Lung (tissue), 17 donors: ENCODE measurements at places on chromosomes 7 and 10. TPM values are rescaled to one million over a fixed set of nuclear protein-coding genes. Genes with fewer than 3 reads are reported as not detected.

GRCh38 chr7:98134420-98135228 is 28.0 kb downstream of the LMTK2 start:
- DNase-seq: no peak

GRCh38 chr7:43569424-43569823 is 13.5 kb upstream of the STK17A start:
- DNase-seq: no peak

Gene GNB2
- polyA plus RNA-seq: 381 TPM

GRCh38 chr7:65744406-65744805 is 128.5 kb upstream of the VKORC1L1 start:
- no peak for DNase-seq

DNA sequence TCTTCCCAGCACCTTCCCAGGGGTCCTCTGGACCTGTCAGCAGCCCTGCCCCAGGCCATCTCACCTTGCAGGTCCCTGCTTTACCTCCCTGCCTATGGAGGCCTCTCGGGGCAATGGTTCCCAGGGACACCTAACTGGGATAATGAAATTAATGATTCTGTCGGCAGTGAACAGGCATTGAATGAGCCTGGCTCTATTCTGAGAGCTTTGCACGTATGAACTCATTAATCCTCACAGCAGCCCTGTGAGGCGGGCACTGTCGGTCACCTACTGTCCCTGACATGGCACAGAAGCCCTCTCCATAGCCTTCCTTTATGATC is 22.9 kb downstream of the ADCYAP1R1 start:
- DNase-seq: no peak

Gene UCN3
- 0.77 TPM for polyA plus RNA-seq

Gene GJD4
- not detected for polyA plus RNA-seq

Gene KLF14
- not detected for polyA plus RNA-seq

Gene ATAD1
- 19.8 TPM for polyA plus RNA-seq

Gene C7orf33
- polyA plus RNA-seq: not detected

DNA sequence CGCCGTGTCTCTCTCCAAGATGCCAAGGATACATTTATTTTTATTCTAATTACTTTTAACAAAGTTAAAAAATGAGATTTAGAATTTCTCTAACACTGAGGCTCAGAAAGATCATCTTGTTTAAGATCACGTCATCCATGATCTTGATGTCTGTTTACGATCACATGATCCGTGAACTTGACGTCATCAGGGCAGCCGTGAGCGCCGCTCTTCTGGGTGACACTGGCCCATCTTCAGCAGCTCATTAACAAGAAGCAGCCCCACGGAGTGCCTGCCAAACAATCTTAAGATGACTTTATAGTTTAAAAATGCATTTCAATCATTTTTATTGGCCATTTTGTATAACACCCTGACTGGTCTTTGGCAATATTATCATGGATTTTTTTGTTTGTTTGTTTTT is 291.1 kb upstream of the PRKCQ start:
- peak; percentile 45 for DNase-seq

DNA sequence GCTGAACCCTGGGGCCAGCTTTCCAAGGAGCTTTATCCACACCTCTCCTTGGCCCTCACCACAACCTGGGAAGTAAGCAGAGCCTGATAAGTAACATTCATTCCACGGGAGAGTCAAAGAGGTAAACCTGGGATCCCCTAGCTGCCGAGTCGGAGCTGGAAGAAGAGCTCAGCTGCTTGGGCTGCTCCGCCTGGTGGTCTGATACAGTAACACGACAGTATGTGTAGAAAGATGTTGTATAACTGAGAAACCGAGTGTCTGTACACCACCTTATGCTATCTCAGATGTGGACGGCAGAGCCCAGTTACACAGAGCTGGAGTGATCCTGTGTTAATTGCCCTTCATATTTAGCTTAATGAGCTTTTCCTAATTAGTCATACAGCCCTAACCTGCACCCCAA is 151.3 kb upstream of the KMT2E start:
- DNase-seq: no peak

DNA sequence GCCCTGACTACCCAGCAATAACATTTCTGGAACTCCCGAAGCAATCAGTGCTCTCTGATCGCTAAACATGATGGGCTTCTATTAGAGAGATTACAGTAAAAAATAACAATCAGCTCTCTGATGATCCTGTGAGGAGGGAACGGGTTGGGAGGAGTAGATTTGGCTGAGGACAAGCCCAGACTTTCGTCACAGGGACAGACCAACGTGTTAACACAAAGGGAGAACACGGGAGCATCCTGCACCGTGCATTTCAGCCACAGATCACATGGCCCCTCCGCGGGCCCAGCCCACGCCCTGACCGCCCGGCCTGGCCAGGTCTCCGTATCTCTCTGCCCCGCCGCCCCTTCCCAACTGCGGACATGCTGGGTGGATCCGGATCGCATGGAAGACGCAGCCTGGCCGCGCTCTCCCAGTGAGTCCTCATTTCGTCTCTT is 95.0 kb upstream of the AGBL3 start:
- DNase-seq: peak; percentile 97

Gene MYH16
- 0.04 TPM for polyA plus RNA-seq

Gene PILRA
- polyA plus RNA-seq: 14.2 TPM

DNA sequence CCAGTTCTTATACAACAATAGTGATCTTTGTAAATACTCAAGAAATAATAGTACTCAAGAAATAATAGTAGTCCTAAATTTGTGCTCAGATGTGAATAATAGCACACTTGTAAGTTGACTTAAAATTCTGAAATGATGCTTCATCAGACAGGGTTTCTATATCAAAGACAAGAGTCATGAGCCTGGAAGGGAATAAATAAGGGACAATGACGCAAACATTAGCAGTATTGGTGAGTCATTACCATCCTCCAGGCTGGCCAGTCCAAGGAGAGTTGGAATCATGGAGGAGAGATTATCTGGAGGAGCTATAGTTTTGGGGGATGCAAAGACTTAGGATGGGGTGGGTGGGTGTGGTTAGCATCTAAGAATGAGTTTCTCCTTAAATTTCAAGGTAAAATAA is 6.1 kb upstream of the SH3PXD2A start:
- no peak for DNase-seq

GRCh38 chr10:76543655-76544054 is 1094.0 kb downstream of the KCNMA1 start:
- DNase-seq: no peak

Gene SAP25
- 9.9 TPM for polyA plus RNA-seq

- peak; percentile 95 for DNase-seq
Observed at GRCh38 chr7:105766421-105767073, 109.9 kb downstream of the ATXN7L1 start.

DNA sequence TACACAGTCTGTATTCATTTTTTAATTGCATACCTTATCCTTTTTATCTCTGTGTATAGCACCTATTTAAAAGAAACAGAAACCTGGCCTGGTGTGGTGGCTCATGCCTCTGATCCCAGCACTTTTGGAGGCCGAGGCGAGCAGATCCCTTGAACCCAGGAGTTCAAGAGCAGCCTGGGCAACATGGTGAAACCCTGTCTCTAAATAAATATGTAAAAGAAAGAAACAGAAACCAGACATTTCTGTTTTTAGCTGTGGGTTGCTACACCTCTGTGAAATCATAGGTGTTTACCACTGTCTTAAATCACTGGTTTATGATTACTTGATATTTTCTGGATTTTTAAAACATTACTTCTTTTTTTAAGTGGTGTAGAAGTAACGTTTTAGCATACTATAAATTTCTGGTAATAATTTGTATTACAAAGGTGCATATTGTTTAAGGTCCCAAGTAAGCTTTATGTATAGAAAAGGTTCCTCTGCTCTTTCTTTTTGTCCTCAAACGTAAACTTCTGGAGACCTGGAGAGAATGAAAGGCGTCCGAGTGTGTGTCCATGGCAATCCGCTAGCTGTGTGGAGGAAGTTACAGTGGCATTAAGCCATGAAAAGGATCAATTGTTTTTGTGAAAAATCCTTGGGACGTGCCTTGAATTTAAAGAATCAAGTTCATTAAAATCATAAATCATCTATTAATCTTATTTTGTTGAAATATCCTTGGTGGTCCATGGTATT is 41.1 kb downstream of the PTPRZ1 start:
- no peak for DNase-seq

GRCh38 chr10:72906446-72906845 is 12.9 kb downstream of the OIT3 start:
- no peak for DNase-seq

Gene EPO
- 0.10 TPM for polyA plus RNA-seq

- DNase-seq: no peak
Observed at GRCh38 chr10:74488907-74489306, 337.5 kb upstream of the KAT6B start.

Gene NKX2-3
- polyA plus RNA-seq: not detected

DNA sequence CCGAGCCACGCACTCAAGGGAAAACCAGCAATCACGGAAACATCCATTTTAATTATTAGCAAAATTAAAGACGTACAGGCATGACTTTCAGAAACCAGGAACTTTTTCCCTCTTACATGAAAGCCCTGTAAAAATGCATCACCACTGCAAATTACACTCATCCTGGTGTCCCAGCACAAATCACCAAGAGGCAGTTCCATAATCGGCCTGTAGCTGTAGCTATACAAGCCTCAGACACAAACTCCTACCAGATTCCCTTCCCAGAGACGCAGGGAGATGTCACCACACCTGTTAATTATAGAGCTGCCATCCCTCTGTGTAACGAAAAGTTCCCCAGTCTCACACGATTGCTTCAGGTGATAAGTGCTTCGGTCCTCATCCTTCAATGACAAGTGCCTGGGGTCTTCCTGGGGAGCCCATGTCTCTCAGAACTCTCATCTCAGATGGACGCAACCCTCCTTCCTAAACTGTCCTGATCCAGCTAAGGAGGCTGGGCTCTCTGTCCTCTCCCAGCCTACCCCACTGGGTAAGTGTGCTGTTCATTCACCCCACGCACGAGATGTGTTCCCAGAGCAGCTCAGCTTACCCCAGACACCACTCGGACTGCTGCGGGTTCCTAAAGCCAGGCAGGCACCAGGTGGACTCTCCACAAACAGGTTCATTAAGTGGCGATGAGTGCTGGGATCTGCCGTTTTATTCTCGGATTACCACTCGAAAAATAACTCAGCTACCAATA is 5.9 kb downstream of the FGFR2 start:
- DNase-seq: no peak

Gene COL13A1
- polyA plus RNA-seq: 4.5 TPM

- no peak for DNase-seq
Observed at GRCh38 chr7:151891182-151891581, 14.3 kb upstream of the PRKAG2 start.

- no peak for DNase-seq
Observed at GRCh38 chr10:8056871-8057331, 2.4 kb downstream of the GATA3 start.

Gene SH2B2
- 9.4 TPM for polyA plus RNA-seq

GRCh38 chr10:126137562-126138221 is 241.3 kb downstream of the FANK1 start:
- no peak for DNase-seq

- DNase-seq: no peak
Observed at GRCh38 chr7:128826512-128826911, 3.7 kb upstream of the FLNC start.

Gene HSPA12A
- 2.5 TPM for polyA plus RNA-seq

- peak; percentile 37 for DNase-seq
Observed at GRCh38 chr7:100171087-100171681, 2.8 kb upstream of the GAL3ST4 start.

DNA sequence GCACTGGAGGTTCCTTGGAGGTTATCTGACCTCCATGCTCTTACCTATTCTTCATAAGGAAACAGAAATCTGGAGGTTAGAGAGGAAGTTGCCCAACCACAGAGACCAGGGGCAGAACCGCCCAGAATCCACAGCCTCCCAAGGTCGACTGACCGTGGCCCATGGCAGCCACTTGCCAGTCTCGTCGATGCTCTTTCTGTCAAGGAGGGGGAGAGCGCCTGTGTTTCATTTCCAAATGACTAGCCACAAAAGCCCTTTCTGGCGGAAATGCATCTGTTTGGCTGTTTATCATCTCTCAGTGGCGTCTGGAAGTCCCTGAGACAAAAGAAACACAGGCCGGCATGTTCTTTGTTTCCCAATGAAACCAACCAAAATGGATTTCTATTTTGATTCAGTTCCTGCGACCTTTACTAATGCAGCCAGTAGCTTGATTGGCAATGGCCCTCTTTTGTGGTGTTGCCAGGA is 2.9 kb downstream of the RAMP3 start:
- DNase-seq: no peak
